ENCODE measurements at places on chromosomes 7 and 10.

- no peak for DNase-seq
Observed at GRCh38 chr7:47446871-47447466, 134.9 kb downstream of the TNS3 start.

GRCh38 chr10:78378192-78378591, 344.5 kb downstream of the RPS24 start:
- no peak for DNase-seq

DNA sequence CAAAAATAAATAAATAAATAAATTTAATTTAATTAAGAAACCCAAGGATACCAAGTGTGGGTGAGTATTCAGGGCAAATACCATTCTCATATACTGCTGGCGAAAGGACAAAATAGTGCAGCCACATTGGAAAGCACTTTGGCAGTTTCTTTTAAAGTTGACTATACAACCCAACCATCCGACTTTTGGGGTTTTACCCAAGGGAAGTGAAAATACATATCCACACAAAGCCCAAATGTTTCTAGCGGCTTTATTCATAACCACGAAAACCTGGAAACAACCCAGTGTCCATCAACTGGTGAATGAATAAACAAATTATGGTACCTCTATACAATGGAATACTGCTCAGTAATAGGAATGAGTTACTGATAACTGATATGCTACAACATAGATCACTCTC, 36.2 kb upstream of the OGDHL start:
- no peak for DNase-seq

DNA sequence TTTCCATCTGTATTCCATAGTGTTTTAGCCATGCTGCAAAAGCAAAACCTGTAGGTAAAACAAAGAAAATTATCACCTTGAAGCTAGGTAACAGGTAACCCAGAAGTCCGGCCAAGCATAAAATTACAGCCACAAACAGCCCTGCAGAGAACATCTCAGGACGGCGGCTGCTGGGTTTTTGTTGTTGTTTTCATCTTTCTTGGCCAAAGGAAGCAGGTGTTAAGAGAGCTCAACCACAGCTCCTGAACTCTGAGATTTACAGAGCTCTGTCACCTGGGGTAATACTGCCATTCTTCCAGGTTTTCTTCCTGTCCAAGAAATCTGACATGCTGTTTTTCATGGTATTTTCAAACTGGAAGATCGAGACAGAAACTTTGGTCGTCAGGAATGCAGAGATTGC, 847 bp upstream of the SCIN start:
- DNase-seq: no peak

GRCh38 chr7:30003098-30003497, 13.5 kb upstream of the SCRN1 start:
- DNase-seq: no peak

Data from activated CD8-positive, alpha-beta memory T cell treated with anti-CD3 and anti-CD28 coated beads for 4 hours (primary cell).